ENCODE measurements at places on chromosomes 7 and 10. TPM values are rescaled to one million over a fixed set of nuclear protein-coding genes. Genes with fewer than 3 reads are reported as not detected.

The FAM25A gene
- total RNA-seq: 6.8 TPM

The MRPL43 gene
- total RNA-seq: 48.0 TPM

The STAG3 gene
- total RNA-seq: 0.33 TPM

The FFAR4 gene
- not detected for total RNA-seq

The C10orf95 gene
- total RNA-seq: 2.0 TPM

The GGCT gene
- total RNA-seq: 60.3 TPM

All from mammary epithelial cell (primary cell).